Activated CD8-positive, alpha-beta memory T cell treated with anti-CD3 and anti-CD28 coated beads for 48 hours (primary cell): ENCODE measurements at places on chromosomes 3 and 15.

- DNase-seq: no peak
Observed at GRCh38 chr3:12734960-12735359, 24.1 kb downstream of the TMEM40 start.

- no peak for DNase-seq
Observed at GRCh38 chr3:115980709-115981108, 357.4 kb downstream of the GAP43 start.

DNA sequence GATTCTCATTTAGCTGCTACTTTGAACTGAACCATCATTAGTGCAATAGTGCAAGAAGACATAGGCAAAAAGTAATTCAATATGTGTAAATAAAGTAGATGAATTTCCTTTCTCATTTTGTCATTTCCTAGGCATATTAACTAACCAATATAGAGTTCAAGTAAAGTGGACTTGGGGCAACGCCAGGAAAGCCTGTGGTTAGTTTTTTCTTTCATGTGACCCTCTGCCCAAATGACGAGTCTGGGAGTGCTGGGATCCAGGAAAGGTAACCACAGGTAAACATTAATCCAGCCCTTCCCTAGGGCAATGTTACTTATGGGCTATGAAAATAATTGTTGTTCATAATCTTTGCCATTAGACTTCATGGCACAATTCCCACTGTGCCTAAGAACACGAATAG is 181.0 kb downstream of the VPS13C start:
- DNase-seq: no peak

DNA sequence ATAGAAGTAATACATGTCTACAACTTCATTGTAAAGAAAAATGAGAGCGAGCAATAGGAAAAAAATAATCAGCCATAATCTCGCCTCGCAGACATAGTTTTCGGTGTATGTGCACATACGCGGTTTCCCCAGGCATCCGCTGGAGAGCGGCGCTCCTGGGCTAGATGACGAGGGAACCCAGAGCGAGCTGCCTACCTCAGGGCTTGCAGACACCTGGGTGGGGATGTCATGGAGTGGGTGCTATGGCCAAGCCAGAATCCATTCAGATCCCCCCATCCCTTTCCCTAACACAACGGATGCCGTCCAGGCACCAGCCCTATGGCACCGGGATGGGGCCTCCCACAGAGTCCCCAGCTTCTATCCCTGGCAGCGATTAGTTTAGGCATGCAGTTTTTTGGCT is 4.5 kb upstream of the CFAP100 start:
- DNase-seq: no peak

GRCh38 chr3:175238801-175239200 is 379.7 kb downstream of the NAALADL2 start:
- DNase-seq: no peak

- no peak for DNase-seq
Observed at GRCh38 chr3:115087512-115087911, 59.6 kb downstream of the ZBTB20 start.

GRCh38 chr3:171824116-171824515 is 13.8 kb upstream of the PLD1 start:
- no peak for DNase-seq

GRCh38 chr3:108728934-108729333 is 28.3 kb downstream of the RETNLB start:
- DNase-seq: no peak

GRCh38 chr15:69475769-69476358 is 23.2 kb downstream of the RPLP1 start:
- DNase-seq: peak; percentile 60

GRCh38 chr3:11539218-11539617 is 104.5 kb downstream of the VGLL4 start:
- DNase-seq: no peak

GRCh38 chr15:74458473-74458872 is 2.5 kb downstream of the UBL7 start:
- no peak for DNase-seq

DNA sequence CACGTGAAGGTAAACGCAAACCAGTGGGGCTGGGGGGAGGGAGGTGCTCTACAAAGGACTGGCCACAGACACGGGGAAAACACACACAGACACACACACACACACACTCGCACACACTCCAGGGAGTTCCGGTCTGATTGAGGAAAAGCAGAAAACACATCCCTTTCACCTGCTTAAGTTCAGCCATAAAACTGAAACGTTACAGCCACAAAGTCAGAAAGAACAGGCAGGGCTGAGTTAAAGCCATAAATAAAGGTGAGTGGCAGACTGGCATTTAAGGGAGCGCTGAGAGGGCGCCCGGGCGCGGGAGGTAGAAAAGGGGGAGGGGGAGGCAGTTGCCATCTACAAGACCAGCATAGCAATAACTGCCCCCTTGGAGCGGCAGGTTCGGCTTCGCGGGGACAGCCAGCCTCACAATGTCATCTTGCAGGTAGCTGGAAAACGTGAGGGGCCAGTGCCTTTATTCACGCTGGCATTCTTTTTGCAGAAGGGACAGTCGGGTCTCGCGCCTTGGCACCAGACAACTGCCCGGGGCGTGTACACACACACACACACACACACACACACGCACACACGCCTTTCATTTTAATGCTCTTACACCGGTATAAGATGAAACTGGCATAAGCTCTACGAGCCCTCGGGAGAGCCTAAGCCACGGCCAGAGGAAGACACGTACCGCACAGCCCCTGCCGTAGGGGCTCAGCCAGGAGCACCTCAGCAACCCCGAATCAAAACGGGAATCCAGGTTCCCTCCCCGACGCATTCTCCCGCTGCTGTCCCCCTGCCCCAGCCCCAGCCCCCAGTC is 866 bp downstream of the TNIK start:
- DNase-seq: no peak

DNA sequence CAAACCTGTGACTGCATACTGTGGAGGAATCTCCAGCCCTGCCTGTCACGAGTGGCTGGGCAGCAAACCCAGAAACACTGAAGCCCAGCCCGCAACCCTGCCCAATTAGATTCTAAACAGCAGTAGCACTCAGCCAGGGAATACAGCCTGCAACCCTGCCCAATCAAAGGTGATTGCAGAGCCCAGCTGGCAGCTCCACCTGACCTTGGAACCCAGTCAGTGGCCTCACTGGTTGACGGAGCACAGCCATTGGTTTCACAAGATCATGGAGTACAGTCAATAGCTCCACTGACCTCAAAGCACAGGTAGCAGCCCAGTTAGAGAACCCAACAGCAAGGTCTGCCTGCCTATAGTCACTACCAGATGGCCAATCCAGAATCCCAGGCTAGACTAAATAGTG is 35.2 kb upstream of the MYLK start:
- no peak for DNase-seq

DNA sequence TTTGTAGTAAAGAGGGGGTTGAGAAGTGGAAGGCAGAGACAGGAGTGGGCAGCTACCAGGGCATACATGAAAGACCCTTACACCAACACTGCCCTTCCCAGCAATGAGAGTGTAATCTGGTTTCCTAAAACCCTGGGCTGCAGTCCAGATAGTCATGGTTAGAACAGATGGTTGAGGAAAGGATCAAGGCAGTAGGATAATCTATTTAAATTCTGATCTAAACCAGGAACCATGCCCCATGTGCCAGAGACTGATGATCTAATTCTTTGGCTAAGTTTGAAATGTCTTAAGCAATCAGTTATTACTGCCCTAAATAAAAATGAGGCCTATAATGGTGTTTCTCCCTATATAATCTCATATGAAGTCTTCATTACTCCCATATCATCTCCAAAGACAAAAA is 59.6 kb downstream of the PRTG start:
- DNase-seq: no peak

GRCh38 chr3:188915127-188915526 is 256.6 kb upstream of the TPRG1 start:
- no peak for DNase-seq

- no peak for DNase-seq
Observed at GRCh38 chr3:187746442-187747281, 1.4 kb upstream of the BCL6 start.

- no peak for DNase-seq
Observed at GRCh38 chr3:111321786-111322185, 220.2 kb upstream of the CD96 start.

DNA sequence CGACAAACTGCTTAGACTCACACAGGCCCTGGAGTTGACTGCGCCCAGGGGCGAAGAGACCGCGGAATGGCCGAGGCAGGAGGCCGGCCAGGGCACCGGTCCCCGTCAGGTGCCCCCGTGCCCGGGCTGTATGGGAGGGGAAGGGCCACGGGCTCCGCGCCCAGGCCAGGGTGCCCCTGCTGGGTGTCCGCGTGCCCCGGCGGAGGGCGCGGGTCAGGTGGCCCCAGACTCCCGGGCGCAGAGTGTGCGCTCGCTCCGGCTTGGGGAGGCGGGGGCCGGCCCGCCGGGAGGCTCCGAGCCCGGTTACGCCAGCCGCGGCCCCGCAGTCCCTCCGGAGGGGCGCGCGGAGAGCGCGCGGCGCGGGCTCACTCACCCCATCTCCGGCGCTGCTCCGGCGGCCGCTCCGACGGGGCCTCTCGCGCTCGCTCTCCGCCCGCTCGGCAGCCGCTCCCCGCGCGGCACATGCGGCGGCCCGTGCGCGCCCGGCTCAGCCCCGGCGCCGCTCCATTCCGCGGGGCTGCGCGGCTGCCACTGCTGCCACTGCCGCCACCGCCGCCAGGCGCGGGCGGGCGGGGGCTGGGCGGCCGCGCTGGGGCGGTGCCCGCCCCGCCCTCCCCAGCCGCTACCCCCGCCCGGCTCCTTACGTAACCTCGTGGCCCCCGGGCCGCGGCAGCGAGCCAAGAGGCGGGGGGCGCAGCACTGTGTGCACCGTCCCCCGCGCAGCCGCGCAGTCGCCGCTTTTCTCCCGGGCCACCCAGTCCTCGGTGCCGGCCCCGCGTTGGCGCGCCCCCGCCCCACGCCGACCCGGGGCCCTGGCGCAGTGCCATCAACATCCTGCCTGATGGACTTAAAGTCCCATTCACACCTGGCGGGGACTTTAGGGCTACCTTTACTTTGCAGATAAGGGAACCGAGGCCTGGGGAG is at the start of gene HOMER2:
Gene HOMER2, minus strand, starts transcription at position 563 of the 924 bp plus-strand sequence. Its CDS starts 185 bp downstream, at position 378.
- DNase-seq: no peak

DNA sequence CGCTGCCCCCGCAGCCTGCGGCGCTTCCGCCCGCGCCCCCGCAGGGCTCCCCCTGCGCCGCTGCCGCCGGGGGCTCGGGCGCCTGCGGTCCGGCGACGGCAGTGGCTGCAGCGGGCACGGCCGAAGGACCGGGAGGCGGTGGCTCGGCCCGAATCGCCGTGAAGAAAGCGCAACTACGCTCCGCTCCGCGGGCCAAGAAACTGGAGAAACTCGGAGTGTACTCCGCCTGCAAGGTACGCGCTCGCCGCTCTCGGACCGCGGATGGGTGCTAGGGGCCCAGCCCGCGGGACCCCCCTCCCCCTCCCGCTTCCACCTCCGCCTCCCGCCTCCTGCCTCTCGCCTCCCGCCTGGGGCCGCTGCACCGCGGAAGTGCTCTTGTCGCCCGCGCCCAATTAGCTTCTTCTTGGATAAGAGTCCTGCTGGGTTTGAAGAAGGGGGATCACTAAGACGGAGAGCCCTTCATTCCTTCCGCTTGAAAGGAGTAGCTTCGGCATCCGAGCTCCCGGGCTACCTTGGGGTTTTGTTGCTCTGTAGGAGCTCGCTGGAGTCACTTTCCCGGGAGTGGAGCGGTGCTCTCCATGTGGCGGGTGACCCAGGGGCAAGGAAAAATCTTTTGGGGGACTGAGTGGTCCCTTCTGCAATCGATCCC is 426 bp downstream of the KAT2B start:
- peak; percentile 39 for DNase-seq

GRCh38 chr15:39511000-39511915 is 69.6 kb upstream of the THBS1 start:
- DNase-seq: no peak

DNA sequence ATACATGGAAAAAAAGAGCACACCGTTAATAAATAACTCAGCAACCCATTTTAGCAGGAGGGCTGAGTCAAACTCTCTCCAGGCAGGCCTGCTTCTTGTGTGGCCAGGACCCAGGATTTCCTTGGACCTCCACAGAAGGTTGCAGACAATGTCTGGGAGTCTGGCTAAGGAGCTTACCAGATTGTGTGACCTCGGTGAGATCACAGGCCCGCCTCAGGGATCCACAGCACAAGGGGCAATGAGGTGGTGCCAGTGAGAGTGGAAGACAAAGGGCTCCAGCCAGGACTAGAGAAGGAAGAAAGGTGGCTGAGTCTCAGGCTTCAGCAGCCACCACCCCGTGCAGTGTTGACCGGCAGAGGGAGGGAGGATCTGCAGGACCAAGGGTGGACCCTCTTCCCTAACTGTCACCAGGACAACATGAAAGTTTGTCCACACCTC is 32.2 kb upstream of the SEC22A start:
- DNase-seq: no peak

DNA sequence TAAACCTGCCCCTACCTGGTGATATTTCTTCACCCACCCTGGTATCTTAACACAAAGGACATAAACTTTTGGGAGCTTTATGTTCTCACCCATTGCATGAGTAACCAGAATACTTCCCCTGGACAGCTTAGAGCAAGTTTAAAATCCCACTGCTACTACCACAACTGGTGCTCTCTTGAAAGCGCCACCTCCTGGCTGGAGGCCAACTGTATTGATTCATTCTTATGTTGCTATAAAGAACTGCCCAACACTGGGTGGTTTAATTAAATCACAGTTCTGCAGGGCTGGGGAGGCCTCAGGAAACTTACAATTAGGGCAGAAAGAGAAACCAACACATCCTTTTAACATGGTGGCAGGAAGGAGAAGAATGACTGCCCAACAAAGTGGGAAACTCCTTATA is 592.4 kb downstream of the EPHA3 start:
- no peak for DNase-seq

DNA sequence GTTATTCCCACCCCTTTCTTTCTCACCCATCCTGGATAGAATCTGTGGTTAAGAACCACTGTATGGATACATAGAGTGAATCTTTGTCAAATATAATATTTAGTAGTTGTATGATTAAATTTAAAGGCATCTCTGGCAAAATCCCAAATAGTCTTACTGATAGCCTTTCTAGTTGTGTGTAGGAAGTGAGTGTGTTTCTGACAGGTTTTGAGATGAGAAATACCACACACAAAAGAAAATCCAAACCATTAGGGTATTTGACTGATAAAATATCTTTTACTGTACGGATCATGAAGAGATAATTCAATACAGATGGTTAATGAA is 44.7 kb upstream of the PLCL2 start:
- no peak for DNase-seq

DNA sequence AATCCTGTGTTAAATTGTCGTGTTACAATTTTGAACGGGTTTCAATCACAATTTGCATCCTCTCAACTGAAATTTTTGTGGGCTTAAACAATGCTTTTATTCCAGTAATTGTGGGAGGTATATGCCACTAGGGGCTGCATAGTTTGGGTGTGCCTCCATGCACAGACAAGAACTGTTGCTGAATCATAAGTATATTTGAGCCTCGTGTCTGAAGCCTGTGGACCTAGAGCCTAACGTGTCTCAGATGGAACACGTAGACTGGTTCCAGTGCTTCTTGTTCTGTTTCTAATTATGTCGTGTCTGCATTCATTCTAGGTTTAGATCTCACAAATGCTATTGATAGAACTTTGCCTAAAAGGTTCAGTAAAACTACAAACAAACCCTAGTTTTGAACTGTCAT is 363.4 kb downstream of the RBMS3 start:
- no peak for DNase-seq

GRCh38 chr3:135034891-135035440 is 239.9 kb downstream of the EPHB1 start:
- DNase-seq: no peak

- DNase-seq: no peak
Observed at GRCh38 chr3:61541694-61542093, 19.7 kb upstream of the PTPRG start.
